ENCODE measurements at places on chromosomes 13 and 19.
A peak's percentile ranks its signal among the peaks of the same experiment; 100 is the strongest.

DNA sequence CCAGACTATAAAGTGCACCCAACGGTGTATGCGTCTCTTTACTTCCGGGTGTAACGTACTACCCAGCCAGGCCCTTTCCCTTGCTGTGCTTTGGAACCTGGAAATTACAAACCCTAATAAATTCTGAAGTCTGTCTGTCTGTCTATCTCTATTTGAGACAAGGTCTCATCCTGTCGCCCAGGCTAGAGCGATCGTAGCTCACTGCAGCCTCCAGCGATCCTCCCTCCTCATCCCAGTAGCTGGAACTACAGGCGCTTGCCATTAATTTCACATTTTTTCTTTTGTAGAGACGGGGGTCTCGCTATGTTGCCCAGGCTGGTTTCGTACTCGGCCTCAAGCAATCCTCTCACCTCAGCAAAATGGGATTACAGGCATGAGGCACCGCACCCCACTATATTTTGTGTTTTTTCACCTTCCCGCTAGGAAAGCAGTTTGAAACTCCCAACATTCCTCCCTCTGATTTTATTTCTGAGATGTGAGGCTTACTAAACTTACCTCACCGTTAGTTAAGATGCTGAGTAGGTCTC lies 469 bp upstream of the RNF6 start:
- no peak for DNase-seq

DNA sequence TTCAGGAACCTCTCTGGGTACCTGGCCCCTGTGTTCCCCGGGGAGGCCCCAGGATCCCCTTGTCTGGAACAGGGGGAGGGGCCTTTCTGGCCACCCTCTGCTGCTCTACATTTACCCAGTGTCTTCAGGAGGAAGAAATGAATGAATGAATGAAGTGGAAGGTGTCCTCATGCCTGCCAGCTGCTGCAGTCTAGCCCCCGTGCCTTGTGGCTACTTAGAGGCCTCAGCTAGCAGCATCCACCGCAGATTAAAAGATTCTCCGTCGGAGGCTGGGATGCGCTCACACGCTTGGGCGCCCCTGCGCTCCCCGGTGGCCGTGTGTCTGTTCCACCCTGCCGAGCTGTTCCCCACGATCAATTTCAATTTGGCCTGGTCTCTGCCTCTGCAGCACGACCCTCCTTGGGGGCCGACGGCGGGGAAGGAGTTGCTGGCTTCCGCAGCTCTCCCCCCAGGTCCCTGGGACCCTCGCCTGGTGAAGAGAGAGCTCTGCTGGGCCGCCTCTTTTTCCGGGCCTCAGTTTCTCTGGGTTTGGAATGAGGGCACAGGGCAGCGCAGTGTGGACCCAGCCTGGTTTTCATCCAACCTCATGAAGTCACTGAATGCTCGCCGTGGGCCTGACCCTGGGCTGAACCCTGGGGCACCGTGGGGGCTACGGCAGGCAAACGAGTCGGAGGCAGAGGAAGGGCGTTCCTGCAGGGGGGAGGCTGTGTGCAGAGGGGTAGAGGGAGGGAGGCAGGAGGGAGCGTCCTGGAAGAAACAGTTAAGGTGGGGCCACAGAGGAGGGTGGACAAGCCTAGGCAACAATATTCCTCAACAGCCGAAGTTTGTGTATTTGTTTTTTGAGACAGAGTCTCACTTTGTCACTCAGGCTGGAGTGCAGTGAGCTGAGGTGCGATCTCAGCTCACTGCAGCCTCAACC lies 28.3 kb downstream of the EFNA2 start:
- no peak for DNase-seq

GRCh38 chr13:45851171-45851921 lies at the start of gene SIAH3:
TSS of gene SIAH3 (minus strand) at chr13:45851753. CDS start at chr13:45851629, 124 bp downstream.
- DNase-seq = no peak

DNA sequence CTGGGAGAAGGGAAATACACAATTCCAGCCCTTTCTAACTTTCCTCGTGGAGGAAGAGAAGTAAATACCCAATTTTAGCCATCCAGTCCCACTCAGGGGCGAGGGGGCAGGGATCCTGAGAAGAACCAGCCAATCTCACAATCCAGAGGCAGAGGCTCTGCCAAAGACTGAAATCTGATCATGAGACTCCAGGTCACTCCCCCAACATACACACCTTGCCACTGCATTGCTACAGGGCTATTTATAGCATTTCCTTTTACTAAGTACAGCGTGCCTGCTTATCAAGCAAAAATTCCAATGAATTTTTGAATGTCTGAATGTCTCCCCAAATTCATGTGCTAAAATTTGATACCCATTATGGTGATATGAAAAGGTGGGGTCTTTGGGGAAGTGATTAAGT lies 1687.5 kb downstream of the EFNB2 start:
- DNase-seq = peak; percentile 25

GRCh38 chr19:39307046-39307821 lies 11.0 kb downstream of the IFNL1 start:
- DNase-seq = peak; percentile 36

GRCh38 chr13:35979361-35979951 lies 151.7 kb downstream of the DCLK1 start:
- DNase-seq = no peak

- no peak for DNase-seq
These were observed 26.8 kb upstream of the SACS start for GRCh38 chr13:23460309-23460708.

DNA sequence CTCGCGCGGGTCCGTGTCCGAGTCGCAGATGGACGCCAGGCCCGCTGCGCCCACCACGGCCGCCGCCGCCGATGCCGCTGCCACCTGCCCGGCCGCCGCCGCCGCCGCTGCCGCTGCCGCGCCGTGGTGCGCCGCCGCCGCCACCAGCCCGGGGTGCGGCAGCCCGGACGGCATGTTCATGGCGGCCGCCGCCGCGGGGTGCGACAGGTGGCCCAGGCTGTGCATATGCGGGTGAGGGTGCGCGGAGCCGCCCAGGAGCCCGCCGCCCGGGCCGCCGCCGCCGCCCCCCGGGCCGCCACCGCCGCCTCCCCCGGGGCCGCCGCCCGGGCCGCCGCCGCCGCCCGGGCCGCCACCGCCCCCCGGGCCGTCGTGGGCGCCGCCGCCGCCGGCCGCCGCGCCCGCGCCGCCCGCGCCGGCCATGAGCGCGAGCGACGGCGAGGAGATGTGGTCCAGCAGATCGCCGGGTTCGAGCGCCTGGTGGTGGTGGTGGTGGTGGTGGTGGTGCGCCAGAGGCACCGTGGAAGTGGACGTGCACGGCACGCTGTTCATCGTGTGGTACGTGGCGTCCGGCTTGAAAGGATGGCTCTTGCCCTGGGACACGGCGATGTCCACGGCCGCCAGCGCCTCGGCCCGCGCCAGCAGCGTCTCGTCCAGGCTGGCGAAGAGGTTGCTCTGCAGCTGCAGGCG lies 1.3 kb downstream of the POU4F1 start:
- DNase-seq = no peak

DNA sequence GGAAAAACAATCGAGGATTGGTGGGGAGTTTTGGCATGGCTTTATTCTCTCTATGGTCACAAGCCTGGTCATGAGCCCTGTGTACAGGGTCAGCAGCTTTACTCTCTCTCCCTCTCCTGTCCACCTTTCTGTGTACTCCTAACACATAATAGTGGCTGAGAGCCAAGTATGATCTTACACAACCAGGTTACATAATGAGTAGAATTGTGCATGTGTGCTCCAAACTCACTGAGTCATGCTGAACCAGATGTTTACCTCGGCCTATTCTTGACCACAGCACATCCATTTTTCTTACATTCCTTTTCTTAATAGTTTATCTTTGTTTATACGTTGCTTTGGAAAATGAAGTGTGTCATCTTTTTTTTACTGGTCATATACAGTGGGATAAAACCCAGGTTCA lies 53.1 kb downstream of the ZNF254 start:
- DNase-seq = no peak

- no peak for DNase-seq
These were observed 37.8 kb downstream of the SKA3 start for GRCh38 chr13:21138561-21138960.

DNA sequence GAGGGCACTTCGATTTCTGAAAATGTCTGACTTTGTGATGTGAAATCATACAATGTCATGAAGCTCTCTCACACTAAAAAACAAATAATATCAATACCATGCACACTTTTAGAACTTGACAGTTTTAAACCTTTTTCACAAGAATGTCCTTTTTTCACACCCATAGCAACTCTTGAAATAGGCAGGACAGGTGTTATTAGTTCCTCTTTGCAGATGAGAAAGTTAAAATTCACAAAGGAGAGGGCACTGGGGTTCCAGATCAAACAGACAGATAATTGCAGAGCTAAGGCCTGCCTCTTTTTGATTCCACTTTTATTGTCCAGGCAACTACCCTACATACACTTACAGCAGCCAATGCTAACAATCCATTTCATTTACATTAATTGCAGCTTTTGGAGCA lies 142.8 kb downstream of the KLF12 start:
- no peak for DNase-seq

- peak; percentile 99 for DNase-seq
These were observed 693 bp upstream of the TMED1 start for GRCh38 chr19:10836479-10837330.

DNA sequence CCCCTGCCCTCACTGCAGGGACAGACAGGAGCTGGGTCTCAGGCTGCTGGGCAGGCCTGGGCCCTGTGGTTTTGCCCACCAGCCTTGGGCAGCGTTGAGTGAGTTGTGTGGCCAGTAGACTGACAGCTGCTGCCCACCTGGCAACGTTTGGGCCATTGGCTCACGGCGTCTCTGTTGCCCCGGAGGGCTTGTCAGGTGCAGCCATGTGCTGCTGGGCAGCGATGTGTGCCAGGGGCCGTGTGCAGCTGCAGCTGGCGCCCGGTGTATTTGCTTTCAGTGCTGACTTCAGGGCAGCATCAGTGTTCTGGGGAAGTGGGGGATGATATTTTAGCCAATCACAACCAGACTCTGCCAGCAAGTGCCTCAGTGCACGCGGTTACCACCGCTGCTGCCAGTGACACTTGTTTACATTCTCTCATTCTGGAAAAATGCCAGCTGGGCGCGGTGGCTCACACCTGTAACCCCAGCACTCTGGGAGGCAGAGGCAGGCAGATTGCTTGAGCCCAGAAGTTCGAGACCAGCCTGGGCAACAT lies 10.6 kb downstream of the FZR1 start:
- DNase-seq = peak; percentile 75

All from NCI-H510A treated with DMSO at 0.1 percent for 48 hours (cell line).